ENCODE measurements at places on chromosomes 2 and 18.
A peak's percentile ranks its signal among the peaks of the same experiment; 100 is the strongest.

GRCh38 chr2:236205867-236206645 is 37.9 kb upstream of the GBX2 start:
- DNase-seq, result no peak

DNA sequence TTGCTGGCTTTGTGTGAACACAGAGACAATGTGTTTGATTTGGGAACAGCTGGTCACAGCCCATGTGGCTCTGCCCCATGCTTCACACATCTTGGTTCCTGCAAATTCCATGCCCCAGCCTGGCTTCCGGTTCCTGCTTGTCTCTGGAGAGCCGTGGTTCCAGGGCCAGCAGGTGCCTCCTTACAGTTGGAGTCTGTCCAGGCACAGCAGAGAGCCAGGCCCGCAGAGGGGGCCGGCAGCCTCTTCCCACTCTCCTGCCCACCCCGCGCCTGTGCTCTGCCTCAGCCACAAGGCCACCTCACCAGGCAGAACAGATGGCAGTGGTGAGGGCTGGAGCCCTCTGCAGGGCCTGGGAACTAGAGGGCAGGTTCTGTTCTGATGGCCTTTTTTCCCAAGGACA is 81.5 kb downstream of the LDLRAD4 start:
- no peak for DNase-seq

DNA sequence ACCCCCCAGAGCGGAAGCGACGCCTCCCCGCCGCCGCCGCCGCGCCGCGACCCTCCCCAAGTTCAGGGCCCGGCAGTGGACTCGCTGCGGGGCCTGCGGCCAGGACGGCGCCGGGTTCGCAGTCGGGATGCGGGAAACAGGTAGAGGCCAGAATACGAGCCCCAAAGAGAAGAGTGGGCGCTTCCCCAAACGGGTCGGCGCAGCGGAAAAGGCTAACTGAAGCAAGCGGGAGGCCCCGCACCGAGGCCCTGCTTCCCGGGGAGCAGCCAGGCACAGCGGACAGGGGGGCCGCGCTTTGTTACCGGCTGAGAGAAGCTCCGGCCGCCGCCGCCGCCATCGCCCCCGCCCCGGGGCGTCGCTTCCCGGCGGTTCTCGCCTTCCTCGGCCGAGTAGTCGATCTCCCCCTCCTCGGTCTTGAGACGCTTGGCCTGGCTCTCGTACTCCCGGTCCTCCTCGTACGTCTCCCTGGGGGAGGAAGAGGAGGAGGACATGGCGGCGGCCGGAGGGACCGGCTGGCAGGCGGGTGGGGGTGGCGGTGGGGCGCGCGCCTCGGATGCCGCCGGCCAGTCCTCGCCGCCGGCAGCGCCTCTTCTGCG is 494 bp downstream of the HNRNPLL start:
- peak; percentile 31 for DNase-seq

DNA sequence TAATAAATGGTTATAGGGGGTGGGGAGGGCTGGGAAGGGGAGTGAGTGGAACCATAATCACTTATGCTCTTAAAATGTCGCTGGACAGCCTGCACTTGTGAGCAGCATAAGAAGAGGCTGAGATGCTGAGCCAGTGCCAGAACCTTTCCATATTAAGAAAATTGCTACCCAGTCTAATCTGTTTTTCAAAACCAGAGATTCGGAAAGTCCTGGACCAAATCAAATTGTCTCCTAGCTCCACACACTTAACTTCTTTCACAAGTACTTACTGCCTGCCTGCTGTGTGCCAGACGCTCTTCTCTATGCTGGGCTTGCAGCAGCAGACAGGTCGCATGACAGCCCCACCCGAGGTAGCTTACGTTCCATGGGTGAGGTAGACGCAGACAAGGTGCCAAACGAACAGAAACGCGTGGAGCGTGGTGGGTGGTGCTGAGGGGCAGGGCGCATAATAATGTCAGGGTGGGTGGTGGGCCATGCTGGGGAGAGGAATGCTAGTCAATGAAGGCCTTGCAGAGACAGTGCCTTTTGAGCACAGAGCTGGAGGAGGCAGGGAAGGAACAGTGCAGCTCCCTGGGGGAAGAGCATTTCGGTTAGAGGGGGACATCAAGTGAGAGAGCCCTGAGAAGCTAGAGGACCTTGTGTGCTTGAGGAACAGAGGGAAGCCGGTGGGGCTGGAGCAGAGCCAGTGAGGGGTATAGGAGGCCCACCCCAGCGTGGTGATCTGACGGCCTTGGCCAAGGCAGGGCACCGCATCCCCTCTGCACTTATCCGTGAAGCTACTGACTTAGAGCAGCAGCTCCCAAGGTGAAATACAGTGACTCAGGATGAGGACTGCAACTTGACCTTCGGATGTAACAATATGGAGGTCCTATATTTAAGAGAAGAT is 123.5 kb upstream of the DAPL1 start:
- DNase-seq, result no peak
